Stimulated activated CD4-positive, alpha-beta T cell treated with anti-CD3 and anti-CD28 coated beads, TNF-alpha, amount 100 ng/mL, for 48 hours (primary cell): ENCODE measurements at places on chromosomes 2 and 18.

GRCh38 chr2:55014962-55015939, 35.0 kb downstream of the RTN4 start:
- DNase-seq = no peak

GRCh38 chr2:230262246-230262645, 36.7 kb downstream of the SP140 start:
- DNase-seq = no peak

DNA sequence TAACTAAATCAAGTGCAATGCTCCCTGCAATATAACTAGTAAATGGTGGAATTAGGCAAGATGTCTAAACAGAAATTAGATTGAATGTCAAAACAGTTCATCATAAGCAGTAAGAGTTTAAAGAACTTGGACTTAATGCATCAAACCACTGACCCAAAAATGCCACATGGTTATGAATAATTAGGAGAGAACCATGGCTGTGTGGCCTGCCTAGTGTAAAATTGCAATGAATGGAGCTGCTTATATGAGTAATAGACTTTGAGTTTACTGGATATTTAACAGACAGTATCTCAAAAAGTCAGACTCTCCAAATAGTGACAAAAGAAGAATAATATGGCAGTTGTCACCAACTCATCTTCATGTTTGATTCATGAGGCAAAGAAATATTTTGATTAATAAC, 101.6 kb upstream of the COL5A2 start:
- no peak for DNase-seq

DNA sequence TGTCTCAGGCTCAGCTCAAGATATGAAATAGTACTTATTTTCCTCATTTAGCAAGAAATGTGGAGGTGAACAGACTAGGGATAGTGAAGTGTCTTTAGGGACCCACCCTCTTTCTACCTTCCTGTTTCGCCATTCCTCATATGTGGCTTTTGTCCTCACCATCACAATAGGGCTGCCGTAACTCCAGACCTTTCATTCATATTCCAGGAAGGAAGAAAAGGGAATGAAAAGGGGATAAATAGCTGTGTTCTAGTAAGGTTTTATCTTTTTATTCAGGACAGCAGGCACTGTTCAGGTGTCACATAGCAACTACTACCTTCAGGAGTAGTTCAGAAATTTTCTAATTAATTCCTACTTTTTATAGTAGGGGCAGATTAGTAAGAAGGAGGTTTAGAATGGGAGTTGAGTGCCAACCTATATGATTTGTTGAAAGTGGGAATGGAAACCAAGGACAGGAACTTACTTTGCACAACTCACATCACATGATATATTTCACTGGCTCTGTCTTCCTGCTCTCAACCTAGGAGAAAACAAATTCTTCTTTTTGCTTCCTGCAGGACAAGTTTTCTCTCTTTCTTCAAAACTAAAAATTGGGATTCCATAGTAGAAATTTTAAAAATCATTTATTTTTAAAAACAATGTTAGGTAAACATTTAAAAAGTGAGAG, 36.0 kb upstream of the HDAC4 start:
- DNase-seq = no peak

DNA sequence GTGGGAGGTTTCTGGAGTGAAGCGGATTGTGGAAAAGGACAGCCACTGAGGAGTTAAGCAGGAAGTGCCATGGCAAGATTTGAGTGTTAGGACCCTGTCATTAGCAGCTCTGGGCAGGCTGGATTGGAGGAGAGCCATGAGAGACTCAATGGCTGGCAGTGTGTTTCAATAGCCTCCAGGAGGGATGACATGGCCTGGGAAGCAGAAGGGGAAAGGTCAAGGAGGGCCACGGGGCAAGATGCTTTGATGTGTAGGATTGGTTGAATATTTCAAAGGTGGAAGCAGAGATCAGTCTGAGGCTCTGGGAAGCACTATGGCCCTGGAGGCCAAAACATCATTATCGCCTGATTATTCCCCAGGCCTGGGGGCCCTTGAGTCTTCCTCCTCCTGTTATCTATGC, 229.0 kb upstream of the HS6ST1 start:
- DNase-seq = no peak
